Cerebellum (tissue), 4 donors: ENCODE measurements at places on chromosomes 2 and 18.

- DNase-seq: no peak
Observed at GRCh38 chr18:63559567-63560491, 17.7 kb downstream of the SERPINB12 start.

- DNase-seq: no peak
Observed at GRCh38 chr2:181264441-181264840, 192.7 kb upstream of the ITGA4 start.

GRCh38 chr2:17620841-17621240 is 80.3 kb downstream of the VSNL1 start:
- DNase-seq: no peak

DNA sequence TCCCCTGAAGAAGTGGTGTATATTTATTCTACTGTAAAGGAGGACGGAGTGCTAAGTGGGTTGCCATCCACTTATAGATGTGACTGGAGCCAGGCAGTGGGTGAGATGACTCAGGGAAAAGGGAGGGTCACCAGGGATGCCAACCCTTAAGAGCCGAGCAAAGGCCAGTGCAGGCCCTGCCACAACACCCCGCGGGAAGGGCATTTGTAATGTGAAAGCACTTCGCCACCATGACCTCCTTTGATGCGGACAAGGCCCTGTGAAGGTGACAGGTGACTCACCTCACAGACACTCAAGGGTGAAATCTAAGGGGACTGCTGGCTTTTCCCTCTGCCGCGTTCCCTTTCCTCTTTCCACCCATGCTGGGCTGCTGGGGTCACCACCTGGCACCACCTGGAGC is 50.2 kb upstream of the MRPL33 start:
- no peak for DNase-seq

DNA sequence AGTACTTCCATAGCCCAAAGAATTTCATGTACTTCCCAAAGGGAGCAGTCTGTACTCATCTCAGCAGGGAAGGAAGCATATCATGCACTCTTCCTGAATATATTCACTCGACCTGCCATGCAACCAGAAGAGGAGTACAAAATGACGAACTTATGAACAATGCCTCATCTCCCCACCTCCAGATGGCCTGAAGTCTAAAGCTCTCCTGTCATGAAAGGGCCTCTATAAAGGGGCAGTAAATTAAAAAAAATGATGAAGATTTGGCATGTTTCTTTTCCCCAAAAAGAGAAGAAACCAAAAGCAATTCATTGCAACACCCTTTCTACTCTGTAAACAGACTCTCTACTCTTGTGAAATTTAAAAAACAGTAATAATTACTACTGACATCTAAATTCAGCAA is 1601.1 kb downstream of the LRP1B start:
- DNase-seq: no peak

DNA sequence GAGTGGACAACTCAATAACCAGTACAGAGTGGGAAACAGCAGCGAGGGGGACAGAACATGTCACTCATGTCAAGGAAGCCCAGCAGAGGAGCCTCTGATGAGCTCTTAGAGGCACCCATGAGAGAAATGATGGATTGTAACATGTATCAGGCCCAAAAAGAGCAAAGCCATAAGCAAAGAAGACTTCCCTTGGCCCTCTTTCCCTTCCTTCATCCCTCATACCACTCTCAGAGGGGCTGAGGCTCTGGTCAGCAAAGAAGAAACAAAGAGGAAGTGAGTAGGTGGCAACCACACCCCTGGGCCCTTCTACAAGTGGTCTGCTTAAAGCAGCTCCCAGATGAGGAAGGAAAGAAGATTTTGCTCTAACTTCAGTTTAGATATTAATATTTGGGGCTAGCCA is 112.8 kb downstream of the CDC42EP3 start:
- no peak for DNase-seq

- no peak for DNase-seq
Observed at GRCh38 chr2:136357007-136357380, 239.0 kb upstream of the CXCR4 start.

DNA sequence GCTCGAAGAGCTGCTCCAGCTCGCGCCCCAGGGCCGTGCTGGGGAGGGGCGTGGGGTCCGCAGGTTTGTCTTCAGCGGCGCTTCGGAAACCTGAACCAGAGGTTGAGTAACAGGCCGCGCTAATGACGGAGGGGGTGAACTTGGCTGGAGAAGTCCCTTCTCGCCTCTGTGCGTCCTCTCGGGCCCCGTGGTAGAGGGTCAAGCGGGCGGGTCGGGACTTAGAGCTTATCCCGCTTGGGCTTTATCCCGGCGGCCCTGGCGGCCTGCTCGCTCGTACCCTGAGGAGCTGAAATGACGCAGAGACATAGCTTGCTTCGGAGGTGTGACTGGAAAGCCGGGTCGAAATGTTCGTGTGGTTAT is 479 bp downstream of the RNMT start:
- no peak for DNase-seq

GRCh38 chr2:240615820-240616547 is 9.3 kb upstream of the GPR35 start:
- no peak for DNase-seq

GRCh38 chr2:175372704-175373701 is 191.5 kb upstream of the ATP5MC3 start:
- DNase-seq: no peak

GRCh38 chr2:49037197-49037596 is 117.1 kb downstream of the FSHR start:
- no peak for DNase-seq

DNA sequence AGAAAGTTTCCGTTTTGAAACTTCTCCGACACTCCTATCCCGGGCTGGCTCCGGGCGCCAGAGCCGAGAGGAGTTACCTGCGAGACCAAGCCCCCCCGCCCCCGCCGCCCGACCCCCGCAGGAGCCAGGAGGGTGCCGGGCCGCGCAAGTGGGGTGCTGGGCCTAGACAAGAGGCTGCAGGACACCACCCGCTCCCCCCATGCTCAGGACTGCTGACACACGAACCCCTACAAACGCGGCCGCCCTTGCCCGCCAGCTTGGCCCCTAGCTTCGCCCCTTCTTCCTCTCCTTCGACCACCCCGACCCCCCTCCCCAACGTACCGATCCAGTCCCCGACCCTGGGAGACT is 497 bp downstream of the PLA2R1 start:
- DNase-seq: no peak

GRCh38 chr2:128357506-128358370 is 39.1 kb upstream of the HS6ST1 start:
- no peak for DNase-seq

DNA sequence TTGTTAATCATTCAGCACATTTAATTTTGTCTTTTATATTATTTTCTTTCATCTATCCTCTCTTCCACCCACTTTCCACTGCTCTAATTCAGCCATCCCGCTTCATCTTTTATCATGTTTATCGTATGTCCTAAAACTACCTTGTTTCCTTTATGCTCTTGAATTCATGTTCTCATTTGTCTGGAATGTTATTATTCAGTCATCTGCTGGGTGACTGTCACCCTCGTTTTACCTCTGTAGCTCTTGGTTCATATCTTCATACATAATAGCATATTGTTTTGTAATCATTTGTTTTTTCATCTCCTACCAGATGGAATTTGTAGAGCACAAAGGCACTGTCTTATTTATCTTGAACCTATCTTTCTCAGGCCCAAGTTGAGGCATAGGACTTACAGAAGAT is 37.0 kb downstream of the SMCHD1 start:
- no peak for DNase-seq

GRCh38 chr2:113240150-113240914 is 38.4 kb downstream of the PAX8 start:
- peak; percentile 68 for DNase-seq

DNA sequence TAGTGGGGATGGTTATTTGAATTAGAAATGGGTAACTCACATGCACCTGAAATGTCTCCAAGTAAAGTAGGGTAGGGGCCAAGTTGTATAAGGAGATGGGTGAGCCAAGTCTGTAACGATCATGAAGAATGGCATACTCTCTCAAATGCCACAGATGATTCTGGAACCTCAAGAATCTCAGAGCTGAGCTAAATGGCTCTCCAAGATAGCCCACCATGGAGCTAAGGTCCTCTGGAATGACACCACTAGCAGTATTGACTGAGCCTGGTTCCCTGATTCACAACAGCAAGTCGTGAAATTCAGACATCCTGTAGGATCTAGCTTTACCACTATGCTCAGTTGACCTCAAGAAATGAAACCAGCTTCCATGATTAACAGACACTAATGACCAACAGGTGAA is 115.9 kb upstream of the EPAS1 start:
- no peak for DNase-seq

DNA sequence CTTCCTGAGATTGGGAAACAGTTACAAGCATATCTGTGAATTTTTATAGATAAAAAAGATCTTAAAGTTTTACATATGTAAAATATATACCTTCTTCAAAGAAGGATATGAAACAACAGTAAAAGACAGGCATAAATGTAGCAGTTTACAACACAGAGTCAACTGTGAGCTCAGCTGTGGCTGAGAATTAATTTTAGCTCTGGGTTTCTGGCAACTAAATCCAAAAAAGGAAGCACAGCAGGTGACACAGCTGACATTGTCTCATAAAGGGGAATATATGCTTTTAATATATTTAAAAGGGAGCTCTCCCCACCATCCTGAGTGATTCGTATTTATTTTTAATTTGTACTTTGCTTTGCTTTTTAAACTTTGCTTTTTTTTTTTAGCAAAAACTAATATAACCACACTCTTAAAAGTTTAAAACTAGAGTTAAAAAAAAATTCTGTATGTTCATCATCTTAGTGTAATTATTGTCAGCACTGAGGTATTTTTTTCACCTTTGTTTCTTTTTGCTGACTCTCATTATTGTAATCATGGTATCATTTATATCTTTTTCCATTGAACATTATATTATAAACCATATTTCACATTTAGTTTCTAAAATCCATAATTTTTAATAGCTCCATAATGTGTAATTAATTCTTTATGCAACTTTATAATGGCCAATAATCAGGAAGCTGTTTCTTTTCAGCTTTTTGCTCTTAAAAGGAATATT is 6.7 kb downstream of the TUBB6 start:
- DNase-seq: no peak

GRCh38 chr2:147844697-147845410 is at the start of gene ACVR2A:
ACVR2A (plus strand) TSS chr2:147845029; CDS start chr2:147845153, 124 bp downstream.
- DNase-seq: peak; percentile 32

DNA sequence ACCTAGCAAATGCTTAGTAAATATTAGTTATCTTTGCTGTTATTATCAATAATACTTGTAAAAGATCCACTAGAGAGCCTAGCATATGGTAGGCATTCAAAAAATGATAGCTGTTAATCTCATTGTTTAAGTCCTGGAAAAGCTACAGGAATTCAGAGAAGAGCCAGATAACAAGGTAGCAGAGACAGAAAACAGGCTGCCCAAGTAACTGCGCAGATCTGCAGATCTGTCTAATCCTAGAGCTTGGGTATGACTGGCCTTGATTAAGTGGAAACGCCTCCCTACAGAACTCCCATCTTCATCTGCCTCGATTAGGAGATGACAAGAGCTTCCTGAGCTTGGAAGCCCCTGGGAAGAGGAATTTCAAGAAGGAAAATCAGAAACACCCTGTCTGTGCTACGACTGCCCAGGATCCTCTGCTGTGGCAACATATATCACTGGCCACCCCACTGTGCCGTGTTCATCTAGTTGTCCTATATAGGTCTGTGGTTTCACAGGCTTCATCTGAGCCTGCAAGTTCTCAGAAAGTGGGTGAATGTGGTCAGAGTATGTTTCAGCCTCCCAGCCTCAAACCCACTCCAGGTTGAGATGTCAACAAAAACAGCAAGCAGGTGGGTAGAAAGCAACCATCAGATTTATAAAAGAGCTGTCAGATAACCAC is 151.5 kb upstream of the PKDCC start:
- no peak for DNase-seq

DNA sequence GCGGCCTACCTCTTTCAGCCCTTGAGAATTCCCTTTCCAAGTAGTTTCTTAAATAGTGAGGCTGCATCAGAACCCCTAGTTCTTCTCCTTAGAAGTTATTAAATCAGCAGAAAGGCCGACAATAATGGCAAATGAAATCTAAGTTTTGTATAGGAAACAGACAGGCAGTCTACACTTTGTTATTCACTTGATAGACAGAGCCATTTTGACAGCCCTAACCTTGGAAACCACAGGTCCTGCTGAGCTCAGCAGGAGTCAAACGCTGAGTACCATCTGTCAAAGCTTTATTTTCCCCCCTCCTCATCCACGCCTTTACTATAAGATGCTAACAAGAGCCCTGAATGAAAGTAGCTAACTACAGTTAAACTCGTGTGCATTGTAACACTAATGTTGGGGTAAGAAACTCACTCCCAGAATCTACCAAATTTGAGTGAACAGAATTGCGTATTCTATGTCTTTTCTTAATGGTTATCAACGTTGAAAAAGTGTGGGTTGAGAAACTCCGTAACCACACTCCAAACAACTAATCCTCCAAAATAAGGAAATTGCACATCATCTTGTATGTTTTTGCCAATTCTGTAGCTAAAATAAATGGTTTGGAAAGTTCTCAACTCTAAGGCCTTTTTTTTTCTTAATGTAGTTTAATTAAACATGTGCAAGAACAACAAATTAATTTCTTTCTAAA is 90.6 kb upstream of the EFEMP1 start:
- DNase-seq: no peak

GRCh38 chr2:152097801-152098495 is 896 bp downstream of the CACNB4 start:
- peak; percentile 8 for DNase-seq

DNA sequence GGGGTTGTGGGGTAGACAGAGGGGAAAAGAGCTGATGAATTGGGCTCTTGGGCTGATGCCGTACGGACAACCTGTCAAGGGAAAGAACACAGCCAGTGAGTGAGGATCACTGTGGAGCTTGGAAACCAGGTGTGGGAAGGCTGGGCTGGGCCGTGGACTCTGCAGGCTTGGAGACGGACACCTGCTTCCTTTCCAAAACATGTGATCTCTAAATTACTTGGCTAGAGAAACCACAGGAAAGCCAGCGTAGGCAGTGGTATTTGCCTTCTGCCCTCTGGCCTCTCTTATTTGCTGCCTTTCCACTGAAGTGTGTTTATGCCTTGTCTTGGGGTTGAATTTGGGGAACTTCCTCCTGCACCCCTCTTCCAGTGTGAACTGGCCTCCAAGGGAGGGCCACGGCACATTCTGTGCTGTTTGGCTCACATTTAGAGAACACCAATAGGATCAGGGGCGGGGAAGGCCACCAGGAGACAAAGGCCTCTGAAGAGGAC is 267.7 kb downstream of the PRKCE start:
- no peak for DNase-seq

DNA sequence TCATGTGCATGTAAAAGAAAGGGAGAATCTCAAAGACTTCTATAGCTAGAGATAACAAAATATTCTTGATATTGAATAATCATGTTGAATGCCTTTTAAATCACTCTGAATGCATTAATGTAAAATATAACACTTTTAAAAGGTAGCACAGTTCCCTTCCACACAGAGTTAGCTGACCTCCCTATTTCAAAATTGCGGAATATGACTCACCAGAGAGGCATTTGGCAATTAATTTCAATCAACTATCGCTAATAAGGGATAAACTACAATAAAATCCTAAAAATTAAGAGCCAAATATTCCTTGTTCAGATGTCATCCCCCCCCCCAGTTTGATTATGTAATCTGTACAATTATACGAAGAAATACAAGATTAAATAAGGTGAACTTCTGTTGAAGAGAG is 29.3 kb downstream of the ZC3H15 start:
- no peak for DNase-seq
